Activated T-helper 2 cell treated with anti-CD3 and anti-CD28 coated beads, Interferon-gamma antibody, Interleukin-2, Interleukin-4, amounts not matched to agents 10 μg/mL and 5 μg/mL and 100 μg/mL, durations not matched to agents 14 hours and 24 hours and 36 hours (primary cell): ENCODE measurements at places on chromosomes 6 and 20. TPM values are rescaled to one million over a fixed set of nuclear protein-coding genes. Genes with fewer than 3 reads are reported as not detected.
A peak's percentile ranks its signal among the peaks of the same experiment; 100 is the strongest.

DNA sequence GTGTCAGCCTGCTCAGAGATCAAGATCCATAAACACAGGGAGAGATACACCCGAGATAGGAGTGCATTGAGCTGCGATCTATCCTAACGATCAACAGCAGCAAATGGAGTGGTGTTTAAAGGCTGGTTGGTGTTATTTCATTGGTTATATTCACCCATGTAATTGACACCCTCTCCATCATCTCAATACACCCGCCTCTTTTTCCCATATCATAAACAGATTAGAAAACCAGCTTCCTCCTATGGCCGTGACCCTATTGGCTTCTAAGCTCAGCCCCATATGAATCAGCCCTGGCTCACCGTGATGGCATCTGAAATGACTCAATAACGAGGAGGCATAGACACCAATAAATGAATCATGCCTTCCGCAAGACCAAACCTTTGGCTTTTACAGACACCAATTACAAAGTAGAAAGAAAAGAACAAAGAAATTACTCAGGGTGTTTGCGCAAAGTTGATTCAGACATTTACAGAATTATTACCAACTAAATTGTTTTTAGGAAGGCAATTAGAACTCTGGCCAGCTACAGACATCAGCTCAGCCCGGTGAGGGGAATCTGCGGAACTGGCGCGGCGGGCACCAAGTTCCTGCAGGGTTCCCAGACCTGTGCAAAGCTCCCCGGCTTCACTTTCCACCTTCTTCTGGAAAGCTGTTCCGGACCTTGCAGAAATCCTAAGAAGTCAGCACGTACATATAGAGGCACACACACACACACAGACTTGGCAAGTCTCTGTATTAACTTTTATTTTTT lies 11.5 kb downstream of the PMEPA1 start:
- peak; percentile 31 for DNase-seq

DNA sequence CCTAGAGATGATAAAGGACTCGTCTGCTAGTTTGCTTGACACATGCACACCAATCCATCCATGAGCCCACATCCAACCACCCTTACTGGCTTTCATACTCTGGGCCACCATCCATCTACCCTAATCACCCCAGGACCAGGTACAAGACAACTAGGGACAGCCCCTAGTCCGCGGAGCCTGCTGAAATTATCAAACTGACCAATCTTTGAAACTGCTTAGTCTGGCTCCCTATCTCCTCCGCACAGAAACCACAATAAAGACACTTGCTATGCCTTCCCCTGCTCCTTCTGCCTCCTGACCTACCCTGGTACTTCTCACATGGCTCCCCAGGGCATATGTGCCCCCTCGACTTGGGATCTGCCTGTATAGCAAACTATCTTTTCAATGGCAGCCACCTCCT lies 33.1 kb downstream of the PXDC1 start:
- no peak for DNase-seq

DNA sequence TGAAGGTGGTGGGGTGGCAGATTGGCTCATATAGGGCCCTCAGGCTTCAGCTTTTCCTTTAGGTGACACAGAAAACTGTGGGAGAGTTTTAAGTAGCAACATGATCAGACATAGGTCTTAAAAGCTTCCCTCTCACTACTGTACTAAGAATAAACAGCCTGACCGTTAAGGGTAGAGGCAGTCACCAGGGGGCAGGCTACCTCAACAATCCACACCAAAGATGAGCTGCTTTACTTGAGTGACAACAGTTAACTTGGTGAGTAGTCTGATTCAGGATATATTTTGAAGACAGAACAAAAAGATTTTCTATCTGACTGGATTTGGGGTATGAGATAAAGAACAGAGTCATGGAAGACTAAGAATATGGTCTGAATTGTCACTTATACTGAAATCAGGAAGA lies 193.1 kb upstream of the SHLD1 start:
- DNase-seq = peak; percentile 38

DNA sequence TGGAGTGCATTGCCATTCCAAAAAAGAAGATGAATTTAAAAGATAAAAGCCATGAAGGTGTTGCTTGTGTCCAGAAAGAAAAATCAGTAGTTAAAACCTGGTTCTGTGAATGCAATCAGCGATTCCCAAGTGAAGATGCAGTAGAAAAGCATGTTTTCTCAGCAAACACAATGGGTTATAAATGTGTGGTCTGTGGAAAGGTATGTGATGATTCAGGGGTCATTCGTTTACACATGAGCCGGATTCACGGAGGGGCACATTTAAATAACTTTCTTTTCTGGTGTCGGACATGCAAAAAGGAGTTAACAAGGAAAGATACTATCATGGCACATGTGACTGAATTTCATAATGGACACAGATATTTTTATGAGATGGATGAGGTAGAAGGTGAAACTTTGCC lies 24.7 kb upstream of the BAG2 start:
- no peak for DNase-seq

DNA sequence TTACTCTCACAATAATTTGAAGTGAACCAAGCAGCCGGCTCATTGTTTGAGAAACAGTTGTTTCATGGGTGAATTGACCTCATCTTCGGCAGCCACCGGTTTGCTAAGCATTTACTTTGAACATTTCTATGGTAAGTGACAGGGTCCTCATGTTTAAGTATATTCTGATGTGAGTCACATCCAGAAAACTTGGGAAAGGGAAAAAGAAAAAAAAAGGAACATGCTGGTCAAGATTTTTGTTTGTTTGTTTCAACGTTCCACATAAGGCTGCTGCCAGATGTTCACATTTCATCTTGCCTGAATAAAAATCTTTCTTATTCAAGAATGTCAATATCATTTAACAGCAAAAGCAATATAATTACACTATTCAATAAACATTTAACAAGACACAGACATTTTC lies 55.0 kb upstream of the EXOC2 start:
- DNase-seq = no peak

DNA sequence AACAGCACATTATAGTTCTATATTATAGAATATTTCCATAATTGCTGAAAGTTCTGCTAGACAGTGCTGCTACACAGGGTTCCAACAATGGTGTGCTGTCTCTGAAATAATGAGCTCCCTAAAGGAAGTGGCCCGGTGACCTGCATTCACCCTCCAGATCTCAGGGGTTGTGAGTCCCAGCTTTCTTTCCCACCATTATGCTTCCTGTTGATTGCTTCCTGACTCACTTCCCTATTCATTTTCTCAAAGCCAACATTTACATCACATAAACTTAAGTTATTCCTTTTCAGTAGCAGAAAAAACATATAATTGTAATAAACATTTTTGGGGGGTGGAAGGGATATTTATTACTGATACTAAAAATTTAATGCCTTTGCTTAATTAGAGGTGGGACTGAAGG lies 12.9 kb upstream of the CCN6 start:
- DNase-seq = no peak

Gene RIPPLY2
- not detected in 2 replicates for total RNA-seq
